ENCODE measurements at places on chromosomes 2 and 18.

DNA sequence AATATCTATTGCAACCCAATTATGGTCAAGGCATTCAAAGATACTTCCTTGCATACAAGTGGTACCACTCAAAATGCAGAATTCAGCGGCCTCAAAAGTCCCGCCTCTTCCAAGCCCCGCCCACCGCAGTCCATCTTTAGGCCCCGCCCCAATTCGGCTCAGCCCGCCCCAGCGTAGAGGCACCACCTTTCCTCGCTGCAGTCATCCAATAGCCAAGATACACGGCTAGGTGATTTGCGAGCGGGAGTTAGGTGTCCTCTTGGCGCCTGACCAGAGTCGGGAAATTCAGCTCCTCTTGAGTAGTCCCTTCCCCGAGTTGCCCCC is 431 bp upstream of the SEC11C start:
- peak; percentile 94 for DNase-seq

DNA sequence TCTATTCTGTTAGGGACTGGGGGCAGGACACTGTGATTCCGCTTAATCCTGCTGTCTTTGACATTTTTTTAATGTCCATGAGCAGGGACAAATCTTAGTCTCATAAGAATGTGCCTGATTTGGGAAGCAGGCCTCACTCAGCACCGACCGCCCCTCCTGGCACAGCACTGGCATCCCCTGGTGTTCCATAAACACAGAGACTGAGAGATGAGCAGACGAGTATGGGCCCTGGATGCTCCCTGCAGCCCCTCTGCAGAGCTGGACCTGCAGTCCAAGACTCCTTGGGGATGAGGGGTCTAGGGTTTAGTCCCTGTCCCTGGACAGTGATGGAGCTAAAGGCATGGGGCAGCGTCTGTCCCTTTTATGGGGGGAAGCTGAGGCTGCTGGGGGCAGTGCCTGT is 81.6 kb downstream of the NDUFA10 start:
- no peak for DNase-seq

GRCh38 chr2:161077367-161078210 is 82.6 kb upstream of the TANK start:
- no peak for DNase-seq

DNA sequence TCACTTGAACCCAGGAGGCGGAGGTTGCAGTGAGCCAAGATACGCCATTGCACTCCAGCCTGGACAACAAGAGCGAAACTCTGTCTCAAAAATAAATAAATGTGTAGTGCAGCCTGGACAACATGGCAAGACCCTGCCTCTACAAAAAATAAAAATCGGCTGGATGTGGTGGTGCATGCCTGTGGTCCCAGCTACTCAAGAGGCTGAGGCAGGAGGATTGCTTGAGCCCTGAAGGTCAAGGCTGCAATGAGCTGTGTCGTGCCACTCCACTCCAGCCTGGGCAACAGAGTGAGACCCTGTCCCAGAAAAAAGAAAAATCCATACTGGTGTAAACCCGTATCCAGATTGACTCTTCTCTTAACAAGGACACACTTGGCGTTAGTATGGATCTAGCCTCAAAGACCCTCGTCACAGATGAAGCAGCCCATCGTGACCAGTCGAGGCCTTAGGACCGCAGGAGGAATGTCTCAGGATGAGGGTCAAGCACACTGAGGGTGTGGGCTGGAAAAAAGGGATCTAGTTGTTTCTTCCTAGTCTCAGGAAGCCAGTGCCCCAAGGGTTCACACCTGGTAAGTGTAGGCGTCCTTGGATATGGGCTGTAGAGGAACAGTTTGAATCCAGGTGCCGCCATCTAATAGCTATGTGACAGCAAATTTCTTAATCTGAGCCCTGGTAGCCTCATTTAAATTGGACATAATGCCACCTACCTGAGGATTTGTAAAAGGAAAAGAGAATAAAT is 4.0 kb upstream of the GPBAR1 start:
- no peak for DNase-seq

DNA sequence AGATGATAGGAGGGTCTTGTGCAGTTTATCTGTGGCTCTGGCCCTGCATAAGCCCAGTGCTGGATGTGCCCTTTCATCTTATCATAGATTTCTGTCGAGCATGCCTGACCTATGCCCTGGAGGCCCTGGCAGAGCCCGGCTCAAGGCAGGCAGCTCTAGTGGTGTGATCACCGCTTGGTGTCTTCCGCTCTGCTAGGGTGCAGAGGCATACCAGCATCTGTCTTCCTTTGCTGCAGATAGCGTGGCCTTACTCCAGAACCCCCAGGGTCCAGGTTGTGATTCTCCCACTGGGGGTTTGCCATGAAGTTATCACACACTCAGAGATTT is 13.7 kb upstream of the TRAF3IP1 start:
- no peak for DNase-seq

DNA sequence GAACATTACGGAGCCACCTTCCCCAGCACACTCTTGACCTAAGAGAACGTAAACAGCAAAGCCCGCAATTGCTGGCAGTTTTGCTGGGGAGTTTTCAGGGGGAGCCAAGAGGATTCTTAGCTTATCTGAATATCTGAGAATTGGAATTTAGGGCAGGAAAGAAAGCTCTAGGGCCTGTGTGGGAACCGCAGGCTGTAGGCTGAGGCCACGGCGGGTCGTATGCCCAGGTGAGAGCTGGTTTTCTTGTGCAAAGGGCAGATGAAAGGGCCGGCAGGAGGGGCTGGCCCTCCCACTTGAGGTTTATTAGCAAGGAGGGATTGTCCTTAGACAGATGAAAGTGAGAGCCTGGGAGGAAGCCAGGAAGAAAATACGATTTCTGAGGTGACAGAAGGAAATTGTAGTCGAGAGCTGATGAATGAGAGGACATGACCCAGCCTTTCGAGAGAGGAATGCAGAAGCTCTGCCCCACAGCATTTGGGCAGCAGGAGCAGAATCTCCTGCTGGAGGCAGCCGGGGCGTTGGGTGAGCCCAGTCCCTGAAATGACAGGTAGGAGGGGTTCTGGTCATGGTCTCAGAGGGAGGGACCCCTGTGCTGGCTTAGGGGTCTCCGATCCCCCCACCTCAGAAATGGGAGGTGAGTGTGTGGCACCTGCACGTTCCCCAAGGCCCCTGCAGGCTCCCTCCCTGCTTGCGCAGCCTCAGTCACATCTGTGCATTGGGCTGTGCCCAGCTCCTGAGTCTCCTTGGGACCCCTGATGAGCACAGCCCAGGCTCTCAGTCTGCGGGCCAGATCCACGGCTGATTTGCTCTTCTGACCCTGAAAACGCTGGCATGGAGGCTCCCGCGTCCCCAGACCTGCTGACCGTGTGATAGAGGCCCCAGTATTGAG is 61.1 kb downstream of the CABLES1 start:
- no peak for DNase-seq

GRCh38 chr18:23440131-23440530 is 13.0 kb upstream of the RIOK3 start:
- DNase-seq = no peak

GRCh38 chr18:58955738-58956137 is 91.1 kb downstream of the ZNF532 start:
- DNase-seq = no peak

GRCh38 chr2:101733257-101733993 is 35.9 kb downstream of the MAP4K4 start:
- DNase-seq = no peak

DNA sequence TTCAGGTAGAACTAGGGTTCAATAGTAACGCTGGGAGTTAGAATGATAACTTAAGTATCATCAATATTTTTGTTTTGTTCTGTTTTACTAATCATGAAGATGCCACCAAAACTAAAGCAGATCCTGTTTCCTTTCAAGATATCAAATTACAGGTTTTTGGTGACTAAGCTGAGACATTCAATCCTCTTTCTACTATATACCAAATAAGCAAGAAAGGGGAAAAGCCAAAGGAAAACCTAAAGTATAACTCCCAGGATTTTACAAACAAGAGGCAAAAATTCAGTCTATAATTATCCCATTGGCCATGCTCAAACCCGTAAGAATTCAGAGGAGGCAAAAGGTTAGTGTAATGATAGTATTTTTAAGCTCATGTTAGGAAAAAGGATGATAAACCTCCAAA is 175.2 kb upstream of the CCDC150 start:
- DNase-seq = no peak

DNA sequence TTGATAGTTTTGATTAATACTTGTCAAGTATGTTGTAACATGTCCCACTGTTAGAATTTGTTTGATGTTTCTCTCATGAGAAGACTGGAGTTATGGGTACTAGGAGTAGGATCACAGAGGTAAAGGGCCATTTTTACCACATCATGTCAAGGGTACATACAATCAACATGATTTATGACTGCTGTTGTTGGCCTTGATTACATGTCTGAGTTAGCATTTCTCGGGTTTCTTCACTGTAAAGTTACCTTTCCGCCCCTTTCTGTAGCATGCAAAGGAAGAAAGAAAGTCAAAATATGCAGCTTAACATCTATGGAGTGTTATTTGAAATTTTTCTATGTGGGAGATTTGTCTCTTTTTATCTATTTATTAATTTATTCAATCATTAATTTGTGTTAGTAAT is 1456.4 kb downstream of the SUCLG1 start:
- no peak for DNase-seq

DNA sequence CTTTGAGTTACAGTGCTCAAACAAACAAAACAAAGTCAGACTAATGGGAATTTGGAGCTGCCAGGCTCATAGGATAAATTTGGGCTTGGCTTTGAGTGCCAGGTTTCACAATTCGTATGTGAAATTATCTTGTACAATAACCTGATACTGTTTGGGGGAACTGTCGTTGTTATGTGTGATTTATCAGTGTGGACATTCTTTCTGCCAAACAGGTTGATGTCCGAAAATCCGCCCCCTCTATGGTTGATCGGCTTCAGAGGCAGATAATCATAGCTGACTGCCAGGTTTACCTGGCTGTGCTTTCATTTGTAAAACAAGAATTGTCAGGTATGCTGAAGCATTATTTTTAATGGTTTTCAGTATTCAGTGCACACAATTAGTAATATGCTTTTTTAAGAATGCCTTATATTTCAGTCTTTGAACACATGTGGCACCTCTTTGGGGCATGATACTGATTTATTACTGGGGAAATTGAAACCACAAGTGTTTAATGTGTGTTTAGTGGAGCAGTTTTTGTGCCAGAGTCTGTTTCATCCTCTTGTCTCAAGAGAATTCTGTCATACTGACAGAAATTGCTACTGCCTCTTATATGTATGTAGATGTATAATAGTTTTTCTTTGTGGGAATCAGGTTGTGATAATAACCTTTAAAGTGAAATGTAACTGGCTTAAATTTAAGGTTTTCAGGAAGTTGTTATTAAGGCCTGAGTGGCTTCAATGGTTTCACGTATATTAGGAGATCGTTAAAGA is 54.6 kb downstream of the TTC39C start:
- DNase-seq = no peak

DNA sequence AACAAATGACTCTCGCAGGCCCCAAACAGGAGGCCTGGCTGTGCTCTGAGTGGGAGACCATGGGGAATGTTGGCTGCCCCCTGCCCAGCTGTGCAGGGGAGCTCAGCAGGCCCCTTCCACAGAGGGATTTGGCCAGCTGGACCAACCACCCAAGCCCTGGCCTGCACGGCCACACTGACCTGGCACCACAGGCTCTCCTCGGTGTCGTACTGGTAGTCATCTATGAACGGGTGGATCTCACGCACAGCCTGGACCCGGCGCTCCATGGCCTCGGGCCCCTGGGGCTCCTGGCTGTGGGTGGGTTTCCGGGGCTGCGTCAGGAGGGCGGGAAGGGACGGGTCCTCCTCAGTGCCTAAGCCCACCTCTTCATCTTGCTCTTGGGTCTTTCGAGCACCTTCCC is 74.5 kb downstream of the POLR1A start:
- no peak for DNase-seq

DNA sequence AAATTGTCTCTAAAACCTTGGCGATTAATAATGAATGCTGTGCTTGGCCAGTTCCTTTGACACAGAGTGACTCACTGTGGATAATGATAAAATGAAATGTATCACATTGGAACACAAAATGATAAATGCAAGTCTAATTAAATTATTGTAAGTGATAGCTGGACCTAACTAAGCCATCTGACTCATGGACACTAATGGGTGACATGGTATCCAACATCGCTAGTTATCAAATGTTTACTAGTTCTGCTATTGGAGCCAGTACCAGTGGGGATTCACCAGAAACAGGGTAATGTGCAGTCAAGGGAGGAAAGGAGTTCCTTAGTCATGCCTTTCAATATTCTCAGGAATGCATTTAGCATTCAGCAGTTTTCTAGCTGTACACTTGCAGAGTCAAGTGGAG is 736.3 kb upstream of the ACVR2A start:
- no peak for DNase-seq

GRCh38 chr2:215269397-215270117 is 42.3 kb upstream of the ATIC start:
- no peak for DNase-seq

- no peak for DNase-seq
These were observed 155.4 kb upstream of the LHCGR start for GRCh38 chr2:48910961-48911360.

GRCh38 chr18:61127714-61128467 is 205.3 kb upstream of the CDH20 start:
- no peak for DNase-seq

GRCh38 chr2:232903989-232904388 is 33.9 kb downstream of the SNORC start:
- no peak for DNase-seq

DNA sequence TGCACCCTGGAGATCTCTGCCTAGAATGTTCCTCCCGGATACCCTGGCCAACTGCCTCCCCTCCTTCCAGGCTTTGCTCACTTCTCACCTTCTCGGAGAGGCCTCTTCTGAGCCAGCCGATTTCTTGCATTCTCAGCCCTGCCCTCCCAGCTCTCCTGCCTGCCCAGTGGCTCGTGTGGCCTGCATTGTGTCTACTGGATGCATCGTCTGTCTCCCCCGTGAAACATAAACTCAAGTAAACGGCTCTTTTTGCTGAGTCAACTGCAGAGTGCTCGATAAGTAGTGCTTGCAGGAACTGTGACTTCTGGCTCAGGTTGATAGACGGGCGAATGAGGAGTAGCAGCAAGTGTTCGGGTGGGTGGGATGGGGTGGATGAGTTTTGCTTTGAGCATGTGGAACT is 112.5 kb upstream of the ODC1 start:
- DNase-seq = no peak

DNA sequence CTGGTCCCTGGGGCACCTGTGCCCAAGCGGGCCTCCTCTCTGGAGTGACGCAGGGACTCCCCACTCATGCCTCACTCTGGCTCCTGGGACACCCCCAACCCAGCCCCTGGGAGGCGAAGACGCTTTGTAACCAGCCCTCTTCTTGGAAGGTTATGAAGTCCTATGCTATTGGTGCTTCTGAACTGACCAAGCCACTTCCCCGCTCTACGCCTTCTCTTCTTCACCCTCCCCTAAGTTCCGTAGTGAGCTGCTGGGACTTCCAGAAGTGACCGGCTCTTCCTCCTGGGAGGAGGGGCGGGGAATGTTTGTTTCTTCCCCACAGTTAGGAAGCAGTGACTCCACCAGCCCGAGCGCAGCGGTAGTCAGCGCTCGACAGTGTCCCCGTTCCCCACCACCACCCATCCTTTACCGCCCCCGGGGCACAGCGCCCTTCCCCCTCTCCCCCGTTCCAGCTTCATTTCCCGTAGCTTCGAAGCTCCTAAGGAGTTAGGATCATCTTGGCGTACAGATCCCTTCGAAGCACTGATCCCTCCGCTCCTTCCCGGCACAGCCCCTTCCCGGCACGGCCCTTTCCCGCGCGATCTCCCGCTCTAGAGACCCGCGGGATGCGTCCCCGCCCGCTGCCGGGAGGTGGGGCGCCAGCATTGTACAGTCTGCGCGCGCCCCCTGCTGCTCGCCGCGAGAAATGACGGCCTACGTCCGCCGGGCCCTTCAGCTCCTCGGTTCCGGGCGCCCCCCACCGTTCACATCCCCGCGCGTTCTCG is 25.3 kb upstream of the NOTO start:
- peak; percentile 86 for DNase-seq

- DNase-seq = no peak
These were observed 20.5 kb upstream of the C1D start for GRCh38 chr2:68083346-68083745.
